ENCODE measurements at places on chromosomes 6 and 20. TPM values are rescaled to one million over a fixed set of nuclear protein-coding genes. Genes with fewer than 3 reads are reported as not detected.
A peak's percentile ranks its signal among the peaks of the same experiment; 100 is the strongest.

GRCh38 chr6:128350416-128351254, 169.8 kb downstream of the PTPRK start:
- H3K27me3 ChIP-seq, result no peaks in the 10 kb centered on the region
- no peaks in the 10 kb centered on the region for H3K36me3 ChIP-seq
- H3K27ac ChIP-seq, result no peak overlapping the region
- no peak for DNase-seq
- peaks cover 2% of the 10 kb centered on the region for H3K4me1 ChIP-seq
- H3K4me3 ChIP-seq, result no peak overlapping the region

DNA sequence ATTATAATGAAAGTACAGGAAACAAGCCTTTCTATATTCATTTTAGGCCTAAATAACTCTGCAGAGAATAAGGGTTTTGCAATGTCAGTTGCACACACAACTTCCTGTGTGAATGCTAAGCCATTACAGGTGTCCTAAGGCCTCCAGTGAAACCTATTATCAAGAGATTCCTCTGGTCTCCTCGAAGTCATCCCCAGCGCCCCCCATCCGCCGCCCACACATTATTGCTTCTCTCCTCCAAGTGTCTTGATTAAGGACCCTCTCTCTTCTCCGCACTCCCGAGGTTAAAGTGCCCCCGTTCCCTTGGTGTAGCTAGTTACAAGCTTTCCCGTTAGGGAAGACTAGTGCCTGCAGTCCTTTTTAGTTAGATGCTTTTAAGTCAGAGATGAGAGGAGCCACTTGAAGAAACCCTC, 1.3 kb downstream of the HIVEP2 start:
- peak overlapping the region; percentile 93 for H3K4me3 ChIP-seq
- H3K27ac ChIP-seq, result peak overlapping the region; percentile 99
- peaks cover 7% of the 10 kb centered on the region for H3K4me1 ChIP-seq
- no peaks in the 10 kb centered on the region for H3K27me3 ChIP-seq

GRCh38 chr6:53916804-53917463, 122.1 kb downstream of the LRRC1 start:
- no peak overlapping the region for H3K4me3 ChIP-seq
- no peaks in the 10 kb centered on the region for H3K36me3 ChIP-seq

DNA sequence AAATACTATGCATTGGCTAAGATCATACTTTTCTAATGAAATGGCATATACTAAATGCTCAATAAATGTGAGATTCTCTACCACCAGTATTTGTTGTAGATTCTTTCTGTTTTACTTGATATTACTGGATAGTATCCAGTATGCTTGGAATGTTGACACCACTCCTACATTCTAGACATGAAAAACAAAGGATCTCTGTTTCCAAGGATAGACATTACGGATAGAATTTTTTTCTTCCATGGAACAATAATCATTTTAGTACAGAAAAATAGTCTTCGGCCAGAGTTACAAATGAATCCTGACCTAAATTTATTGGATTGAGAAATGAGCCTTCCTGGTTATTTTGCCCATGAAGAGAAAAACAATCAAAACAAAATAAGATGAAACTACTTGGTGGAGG, 258.2 kb upstream of the NT5E start:
- H3K27ac ChIP-seq, result no peak overlapping the region
- no peak overlapping the region for H3K4me3 ChIP-seq
- no peaks in the 10 kb centered on the region for H3K4me1 ChIP-seq
- H3K36me3 ChIP-seq, result no peaks in the 10 kb centered on the region
- H3K27me3 ChIP-seq, result no peaks in the 10 kb centered on the region

- no peaks in the 10 kb centered on the region for H3K36me3 ChIP-seq
- peak overlapping the region; percentile 63 for H3K27ac ChIP-seq
- no peak overlapping the region for H3K4me3 ChIP-seq
- DNase-seq, result peak; percentile 19
- peaks cover 6% of the 10 kb centered on the region for H3K4me1 ChIP-seq
- H3K27me3 ChIP-seq, result no peaks in the 10 kb centered on the region
Observed at GRCh38 chr6:36248980-36249379, 20.9 kb upstream of the PNPLA1 start.

DNA sequence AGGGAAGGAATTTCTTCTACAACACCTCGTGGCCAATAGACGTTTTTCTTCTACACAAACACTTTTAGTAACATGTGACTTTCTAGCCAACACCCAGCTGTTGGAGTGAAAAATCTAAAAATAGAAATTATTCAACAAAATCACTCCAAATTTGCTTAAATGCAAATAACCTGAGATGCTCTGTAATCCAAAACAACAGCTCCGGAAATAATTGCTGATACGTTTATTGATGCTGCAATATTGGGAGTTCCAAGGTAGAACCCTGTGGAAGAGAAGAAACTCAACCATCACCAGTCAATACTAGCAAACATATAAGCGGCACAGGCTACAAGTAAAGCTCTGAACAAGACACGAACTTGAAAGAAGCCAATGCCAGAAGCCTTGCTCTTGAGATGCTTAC, 230.6 kb downstream of the ALDH8A1 start:
- no peak overlapping the region for H3K4me3 ChIP-seq
- no peak overlapping the region for H3K27ac ChIP-seq
- H3K36me3 ChIP-seq, result no peaks in the 10 kb centered on the region
- H3K27me3 ChIP-seq, result no peaks in the 10 kb centered on the region

- no peak overlapping the region for H3K4me3 ChIP-seq
- no peak for DNase-seq
- H3K27me3 ChIP-seq, result no peaks in the 10 kb centered on the region
- no peaks in the 10 kb centered on the region for H3K36me3 ChIP-seq
Observed at GRCh38 chr20:40493549-40493948, 195.5 kb downstream of the MAFB start.

GRCh38 chr6:139534472-139535115, 160.1 kb upstream of the CITED2 start:
- H3K27ac ChIP-seq, result peak overlapping the region; percentile 35
- H3K36me3 ChIP-seq, result no peaks in the 10 kb centered on the region
- no peaks in the 10 kb centered on the region for H3K27me3 ChIP-seq
- H3K4me3 ChIP-seq, result no peak overlapping the region
- DNase-seq, result no peak

GRCh38 chr20:23141450-23142161, 55.5 kb upstream of the CD93 start:
- H3K27me3 ChIP-seq, result no peaks in the 10 kb centered on the region
- no peaks in the 10 kb centered on the region for H3K36me3 ChIP-seq
- no peak overlapping the region for H3K27ac ChIP-seq
- H3K4me1 ChIP-seq, result peaks cover 11% of the 10 kb centered on the region
- H3K4me3 ChIP-seq, result no peak overlapping the region

DNA sequence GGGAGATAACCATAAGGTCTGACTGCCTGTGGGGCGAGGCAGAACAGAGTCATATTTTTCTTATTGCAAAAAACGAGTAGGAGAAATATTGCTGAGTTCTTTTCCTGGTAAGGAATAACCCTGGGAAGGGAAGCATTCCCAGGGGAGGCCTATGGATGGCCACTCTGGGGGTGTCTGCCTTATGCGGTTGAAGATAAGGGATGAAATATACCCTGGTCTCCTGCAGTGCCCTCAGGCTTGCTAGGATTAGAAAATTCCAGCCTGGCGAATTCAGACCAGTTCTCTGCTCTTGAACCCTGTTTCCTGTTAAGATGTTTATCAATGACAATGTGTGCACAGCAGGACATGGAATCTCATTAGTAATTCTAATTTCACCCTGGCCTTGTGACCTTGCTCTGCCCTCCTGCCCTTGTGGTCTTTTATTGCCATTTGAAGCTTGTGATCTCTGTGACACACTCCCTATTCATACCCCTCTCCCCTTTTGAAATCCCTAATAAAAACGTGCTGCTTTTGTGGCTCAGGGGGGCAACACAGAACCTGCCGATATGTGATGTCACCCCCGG, 491.1 kb upstream of the EYS start:
- no peaks in the 10 kb centered on the region for H3K36me3 ChIP-seq
- no peaks in the 10 kb centered on the region for H3K4me1 ChIP-seq
- no peak overlapping the region for H3K4me3 ChIP-seq
- no peak for DNase-seq
- H3K27ac ChIP-seq, result no peak overlapping the region
- no peaks in the 10 kb centered on the region for H3K27me3 ChIP-seq

- H3K27me3 ChIP-seq, result no peaks in the 10 kb centered on the region
- no peaks in the 10 kb centered on the region for H3K36me3 ChIP-seq
- H3K27ac ChIP-seq, result no peak overlapping the region
- H3K4me3 ChIP-seq, result no peak overlapping the region
- no peaks in the 10 kb centered on the region for H3K4me1 ChIP-seq
Observed at GRCh38 chr20:39800111-39800510, 838.0 kb downstream of the DHX35 start.

GRCh38 chr6:142838821-142839685, 105.9 kb downstream of the HIVEP2 start:
- H3K4me1 ChIP-seq, result peaks cover 5% of the 10 kb centered on the region
- no peaks in the 10 kb centered on the region for H3K36me3 ChIP-seq
- no peak for DNase-seq
- no peak overlapping the region for H3K27ac ChIP-seq
- H3K4me3 ChIP-seq, result no peak overlapping the region

DNA sequence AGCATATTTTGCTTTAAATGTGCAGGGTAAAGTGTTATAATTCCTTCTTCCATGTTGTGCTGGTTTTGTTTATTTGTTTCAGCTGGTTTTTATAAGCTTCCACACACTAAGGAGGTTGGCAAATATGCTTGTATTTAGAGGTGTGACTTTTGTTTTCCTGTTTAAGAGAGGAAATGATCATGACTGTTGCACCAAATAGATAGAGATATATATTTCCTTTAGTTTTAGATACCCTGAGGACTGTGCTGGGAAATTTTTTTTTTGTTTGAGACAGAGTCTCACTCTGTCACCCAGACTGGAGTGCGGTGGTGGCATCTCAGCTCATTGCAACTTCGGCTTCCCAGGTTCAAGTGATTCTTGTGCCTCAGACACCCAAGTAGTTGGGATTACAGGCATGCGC, 5.8 kb downstream of the TBPL1 start:
- no peaks in the 10 kb centered on the region for H3K36me3 ChIP-seq
- DNase-seq, result no peak
- no peak overlapping the region for H3K27ac ChIP-seq
- H3K27me3 ChIP-seq, result no peaks in the 10 kb centered on the region
- no peak overlapping the region for H3K4me3 ChIP-seq

DNA sequence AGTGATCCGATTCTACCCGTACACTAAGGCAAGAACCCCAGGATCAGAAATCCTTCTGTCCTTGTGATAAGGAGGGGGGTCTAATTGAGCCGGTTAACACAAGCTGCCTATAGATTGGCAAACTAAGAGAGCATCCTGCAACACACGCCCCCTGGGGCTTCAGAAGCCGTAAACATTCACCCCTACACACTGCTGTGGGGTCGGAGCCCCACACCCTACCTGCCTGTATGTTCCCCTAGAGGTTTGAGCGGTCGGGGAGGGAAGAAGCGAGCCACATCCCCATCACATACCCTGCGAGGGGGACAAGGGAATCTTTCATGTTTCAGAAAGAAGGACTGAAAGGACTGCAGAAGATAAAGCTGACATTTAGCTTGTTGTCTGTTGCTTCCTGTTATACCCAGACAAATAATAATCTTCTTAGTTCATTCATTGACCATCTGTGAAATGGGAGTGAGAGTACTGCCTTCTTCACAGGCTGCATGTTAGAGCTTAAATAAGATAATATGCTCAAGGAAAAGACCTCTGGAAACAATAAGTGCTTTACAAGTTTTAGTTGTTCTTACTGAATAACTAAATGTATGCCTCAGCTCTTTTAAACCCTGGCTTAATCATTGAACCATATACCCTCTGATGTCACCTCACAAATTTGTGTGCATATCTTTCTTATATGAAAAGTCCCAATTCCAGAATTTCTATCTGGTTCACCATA, 74.2 kb upstream of the RNF217 start:
- no peak overlapping the region for H3K27ac ChIP-seq
- no peaks in the 10 kb centered on the region for H3K36me3 ChIP-seq
- H3K4me3 ChIP-seq, result no peak overlapping the region
- H3K4me1 ChIP-seq, result no peaks in the 10 kb centered on the region

- peak overlapping the region; percentile 1 for H3K27ac ChIP-seq
- no peaks in the 10 kb centered on the region for H3K36me3 ChIP-seq
- H3K4me1 ChIP-seq, result peaks cover 5% of the 10 kb centered on the region
- peak; percentile 97 for DNase-seq
Observed at GRCh38 chr6:21987501-21987957, 309.3 kb downstream of the PRL start.

DNA sequence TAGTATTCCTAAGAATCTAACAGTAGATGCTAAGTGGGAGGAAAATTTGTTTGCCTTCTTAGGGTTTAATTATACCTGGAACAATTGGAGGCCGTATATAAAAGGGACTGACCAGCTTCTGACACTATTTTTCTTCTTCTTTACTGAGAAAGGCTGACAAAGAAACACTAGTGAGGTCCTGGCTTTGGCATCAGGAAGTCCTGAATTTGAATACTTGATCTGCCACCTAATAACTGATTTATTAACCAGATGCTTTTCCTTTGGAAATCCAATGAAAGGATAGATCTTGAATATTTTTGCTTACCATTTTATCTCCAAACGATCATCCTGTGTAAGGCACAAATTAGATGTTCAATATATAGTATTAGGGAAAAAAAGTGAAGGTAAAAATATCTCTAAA, 382.5 kb downstream of the CENPW start:
- peak overlapping the region; percentile 18 for H3K27ac ChIP-seq
- no peak overlapping the region for H3K4me3 ChIP-seq
- no peaks in the 10 kb centered on the region for H3K27me3 ChIP-seq

DNA sequence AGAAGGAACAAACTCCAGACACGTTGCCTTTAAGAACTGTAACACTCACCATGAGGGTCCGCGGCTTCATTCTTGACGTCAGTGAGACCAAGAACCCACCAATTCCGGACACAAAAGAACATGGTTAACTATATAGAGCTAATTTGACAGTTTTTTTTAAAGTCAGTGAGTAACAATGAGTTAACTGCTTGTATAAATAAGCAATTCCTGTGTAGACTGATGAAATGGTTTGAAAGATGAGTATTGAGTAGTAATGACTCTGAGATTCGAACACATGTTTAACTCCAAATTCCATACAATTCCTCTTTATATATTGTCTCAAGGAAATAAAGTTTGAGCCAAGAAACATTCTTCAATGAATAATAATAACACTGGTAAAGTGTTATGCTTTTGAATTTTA, 478.0 kb downstream of the MMUT start:
- no peaks in the 10 kb centered on the region for H3K27me3 ChIP-seq
- no peaks in the 10 kb centered on the region for H3K36me3 ChIP-seq
- peak; percentile 84 for DNase-seq
- H3K27ac ChIP-seq, result no peak overlapping the region

Gene EPM2A
- total RNA-seq, result 10.0 TPM

Gene ADGRF4
- under 0.01 TPM for total RNA-seq

Gene FOXQ1
- 2.0 TPM for total RNA-seq

Gene TSBP1
- not detected for total RNA-seq

Gene APOM
- total RNA-seq, result 1.0 TPM

Gene SYCP2L
- under 0.01 TPM for total RNA-seq

Gene TRIM31
- total RNA-seq, result not detected

Gene TMC2
- total RNA-seq, result under 0.01 TPM

Gene SNAI1
- 0.66 TPM for total RNA-seq

Gene ENPP4
- total RNA-seq, result 3.6 TPM

Gene PPDPF
- total RNA-seq, result 39.5 TPM

Gene PRDM13
- not detected for total RNA-seq

Gene MTG2
- total RNA-seq, result 20.5 TPM

Gene ENPP1
- total RNA-seq, result 13.1 TPM

Data from fibroblast of lung (primary cell).